ENCODE measurements at places on chromosomes 16 and 17.
A peak's percentile ranks its signal among the peaks of the same experiment; 100 is the strongest.

- DNase-seq: no peak
Measured at GRCh38 chr16:55703003-55704001, 47.5 kb downstream of the SLC6A2 start.

DNA sequence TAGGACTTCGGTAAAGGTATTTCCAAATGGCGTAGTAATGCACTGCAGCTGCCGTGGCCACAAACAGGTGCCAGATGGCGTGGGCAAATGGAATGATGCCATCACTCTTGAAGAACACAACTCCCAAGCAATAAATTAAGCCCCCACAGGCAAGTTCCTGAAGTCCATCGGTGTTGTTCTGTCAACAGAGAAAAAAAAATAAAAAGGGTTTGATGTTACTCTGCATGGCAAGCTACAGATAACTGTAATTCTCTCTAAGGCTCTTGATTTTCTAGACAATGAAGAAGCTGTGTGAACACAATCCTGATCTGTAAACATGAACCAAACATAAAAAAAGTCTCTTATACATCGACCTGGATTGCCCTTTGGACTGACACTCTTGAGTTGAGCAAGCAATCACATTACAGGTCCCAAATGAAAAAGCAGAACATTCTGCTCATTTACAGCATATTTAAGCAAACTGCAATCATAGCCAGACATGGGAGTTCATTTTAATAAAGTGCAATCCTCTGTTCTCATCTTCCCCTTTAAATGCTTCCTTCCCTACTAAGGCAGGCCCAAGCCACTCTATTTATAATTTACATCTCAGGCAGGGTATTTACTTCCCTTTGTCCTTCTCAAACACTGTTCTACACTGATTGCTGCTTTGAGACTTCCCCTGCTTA, 27.1 kb downstream of the MMD start:
- no peak for DNase-seq

DNA sequence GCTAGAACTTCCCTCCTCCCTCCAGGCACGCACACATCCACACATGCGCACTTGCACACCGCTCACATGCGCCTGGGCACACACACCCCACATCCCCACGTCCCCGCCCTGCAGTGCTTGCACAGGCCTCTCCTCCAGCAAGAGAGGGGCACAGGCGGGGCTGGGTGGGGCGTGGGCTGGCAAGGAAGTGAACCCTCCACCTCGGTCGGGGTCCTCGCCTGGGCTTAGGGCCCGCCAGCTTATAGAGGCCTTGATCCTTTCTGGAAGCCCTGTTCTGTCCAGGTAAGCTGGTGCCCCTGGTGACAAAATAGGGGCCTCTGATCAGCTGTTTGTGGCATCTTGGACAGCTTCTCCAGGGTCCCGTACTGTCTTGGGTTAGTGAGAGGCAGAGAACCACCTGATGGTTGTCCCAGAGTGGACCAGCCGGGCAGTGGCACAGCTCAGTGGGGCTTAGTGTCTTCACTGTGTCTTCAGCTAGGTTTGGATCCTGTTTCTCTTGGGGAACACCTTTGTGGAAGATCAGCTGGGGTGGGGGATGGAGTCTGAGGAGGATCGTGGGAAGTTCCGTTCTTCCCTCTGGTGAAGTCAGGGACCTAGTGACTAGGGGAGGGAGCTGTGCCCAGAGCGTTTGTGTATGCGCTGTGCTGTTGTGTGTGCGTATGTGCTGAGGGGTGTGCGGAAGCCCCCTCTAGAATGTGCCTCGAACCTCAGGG, 12.1 kb downstream of the TBX4 start:
- DNase-seq: no peak

DNA sequence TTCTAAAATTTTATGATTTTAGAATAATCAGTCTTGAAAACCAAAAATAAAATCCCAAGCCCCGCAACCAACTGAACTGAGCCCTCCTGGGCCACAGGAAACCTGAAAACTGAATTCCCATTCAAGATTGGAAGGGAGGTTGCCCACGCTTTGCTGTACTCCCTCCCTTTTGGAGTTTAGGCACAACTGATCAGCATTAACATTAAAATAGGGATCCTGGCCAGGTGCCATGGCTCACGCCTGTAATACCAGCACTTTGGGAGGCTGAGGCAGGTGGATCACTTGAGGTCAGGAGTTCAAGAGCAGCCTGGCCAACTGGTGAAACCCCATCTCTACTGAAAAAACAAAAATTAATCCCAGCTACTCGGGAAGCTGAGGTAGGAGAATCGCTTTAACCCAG, 52.7 kb upstream of the NETO2 start:
- DNase-seq: no peak

DNA sequence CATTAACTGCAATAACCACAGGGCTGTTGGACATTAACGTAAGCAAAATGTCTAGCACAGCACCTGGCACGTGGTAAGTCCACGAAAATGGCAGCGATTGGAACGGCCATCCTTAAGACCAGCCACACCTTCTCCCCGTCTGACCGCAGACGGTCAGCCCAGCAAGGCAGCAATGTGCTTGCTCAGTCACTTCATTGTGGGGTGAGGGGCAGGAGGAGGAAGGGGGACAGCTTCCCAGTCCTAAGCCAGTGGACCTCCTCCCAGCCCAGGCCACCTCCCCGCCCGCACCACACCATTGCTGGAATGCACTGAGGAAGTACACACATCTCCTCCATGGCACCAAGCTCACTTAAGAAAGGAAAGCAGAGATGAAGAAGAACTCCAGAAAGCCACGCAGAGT, 8.6 kb upstream of the MYLK3 start:
- DNase-seq: no peak

- no peak for DNase-seq
Measured at GRCh38 chr16:3793161-3793576, 75.8 kb upstream of the TRAP1 start.

- DNase-seq: no peak
Measured at GRCh38 chr17:28112606-28113005, 70.1 kb downstream of the NLK start.

DNA sequence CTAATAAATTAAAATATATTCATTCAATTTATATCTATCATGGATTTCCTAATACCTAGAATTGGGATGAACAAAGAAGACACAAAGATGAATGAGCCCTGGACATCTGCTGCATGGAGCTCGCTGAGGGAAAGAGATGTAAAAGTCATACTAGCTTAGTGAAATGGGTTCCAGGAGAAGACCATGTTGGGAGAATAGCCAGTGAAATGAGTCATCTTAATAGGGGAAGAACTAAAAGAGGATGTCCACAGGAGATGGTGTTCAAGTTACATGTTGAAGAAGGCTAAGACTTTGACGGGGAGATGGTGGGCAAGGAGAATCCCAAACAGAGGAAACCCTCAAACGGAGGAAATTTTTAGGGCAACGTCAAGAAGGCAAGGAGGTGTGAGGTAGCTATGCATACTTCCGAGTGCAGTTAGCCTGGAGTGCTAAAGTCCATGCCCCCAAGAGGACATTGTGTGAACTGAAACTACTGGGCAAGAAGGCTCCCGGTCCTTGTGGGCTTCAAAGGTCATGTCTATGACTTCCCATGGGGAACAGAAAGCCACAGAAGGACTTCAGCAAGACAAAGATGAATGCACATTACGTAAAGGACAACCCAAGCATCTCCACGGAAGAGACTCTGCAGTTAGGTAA, 220.5 kb upstream of the CDH11 start:
- DNase-seq: no peak

- no peak for DNase-seq
Measured at GRCh38 chr16:392450-393030, 4.5 kb upstream of the NME4 start.

GRCh38 chr17:75876190-75876937, 2.0 kb downstream of the TRIM47 start:
- DNase-seq: peak; percentile 78

GRCh38 chr17:75776386-75777295, 8.0 kb upstream of the UNK start:
- DNase-seq: no peak

GRCh38 chr17:35684055-35684802, 47.2 kb upstream of the RASL10B start:
- no peak for DNase-seq

GRCh38 chr16:83863682-83864081, 35.2 kb upstream of the MLYCD start:
- no peak for DNase-seq

GRCh38 chr17:68431661-68432071, 25.6 kb downstream of the WIPI1 start:
- DNase-seq: peak; percentile 20

DNA sequence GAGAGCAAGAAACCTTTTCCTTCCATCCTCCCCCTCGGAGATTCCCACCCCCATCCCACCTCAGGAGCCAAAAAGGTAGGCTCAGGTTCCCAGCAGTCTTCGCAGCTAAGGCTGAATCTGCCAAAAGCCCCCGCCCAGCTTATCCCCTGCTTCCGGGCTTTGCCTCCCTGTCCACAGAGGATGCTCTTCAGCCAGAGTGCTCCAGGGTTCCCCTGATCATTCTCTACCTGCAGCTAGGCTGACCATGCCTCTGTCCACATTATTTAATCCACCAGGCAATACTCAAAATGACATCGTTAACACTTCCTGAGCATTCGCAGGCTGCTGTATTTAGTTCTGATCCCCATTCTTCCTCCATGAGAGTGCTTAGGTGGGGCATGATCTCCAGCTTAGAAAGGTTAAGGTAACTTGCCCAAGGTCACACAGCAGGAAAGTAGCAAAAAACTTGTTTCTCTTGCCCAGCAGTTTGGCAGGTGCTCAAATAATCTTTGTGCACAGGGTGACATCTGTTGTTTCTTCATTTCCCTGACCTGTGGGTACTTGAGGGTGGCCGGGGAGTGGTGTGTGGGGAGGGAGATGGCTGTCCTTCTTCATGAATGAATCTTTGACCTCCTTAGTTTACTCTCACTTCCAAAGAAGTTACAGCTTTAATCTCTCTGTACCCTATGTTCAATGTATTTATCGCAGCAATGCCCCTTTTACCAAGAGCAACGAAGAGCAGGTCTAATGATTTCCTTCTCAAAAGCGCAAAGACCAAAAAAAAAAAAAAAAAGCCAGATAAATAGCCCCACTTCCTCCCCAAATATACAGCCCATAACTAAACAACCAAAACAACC, 848 bp upstream of the TBKBP1 start:
- no peak for DNase-seq

DNA sequence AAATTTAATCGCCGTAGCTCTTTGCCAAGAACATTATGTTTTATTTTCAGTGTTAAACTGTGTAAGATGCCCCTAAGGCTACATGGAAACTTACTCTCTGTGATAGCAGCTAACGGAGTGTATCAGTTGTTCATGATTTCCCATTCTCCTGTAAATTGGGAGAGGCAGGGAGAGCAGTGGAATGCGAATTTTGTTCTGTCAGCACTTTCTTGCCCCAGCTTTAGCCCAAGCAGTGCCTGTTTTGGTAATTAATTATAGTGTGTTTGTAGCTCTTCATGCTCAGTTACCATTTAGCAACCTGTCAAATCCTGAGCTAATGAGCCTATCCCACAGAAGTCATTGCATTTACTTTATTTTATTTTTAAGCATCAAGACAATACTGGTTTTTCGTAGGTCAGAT, 475.1 kb upstream of the RBFOX1 start:
- no peak for DNase-seq

DNA sequence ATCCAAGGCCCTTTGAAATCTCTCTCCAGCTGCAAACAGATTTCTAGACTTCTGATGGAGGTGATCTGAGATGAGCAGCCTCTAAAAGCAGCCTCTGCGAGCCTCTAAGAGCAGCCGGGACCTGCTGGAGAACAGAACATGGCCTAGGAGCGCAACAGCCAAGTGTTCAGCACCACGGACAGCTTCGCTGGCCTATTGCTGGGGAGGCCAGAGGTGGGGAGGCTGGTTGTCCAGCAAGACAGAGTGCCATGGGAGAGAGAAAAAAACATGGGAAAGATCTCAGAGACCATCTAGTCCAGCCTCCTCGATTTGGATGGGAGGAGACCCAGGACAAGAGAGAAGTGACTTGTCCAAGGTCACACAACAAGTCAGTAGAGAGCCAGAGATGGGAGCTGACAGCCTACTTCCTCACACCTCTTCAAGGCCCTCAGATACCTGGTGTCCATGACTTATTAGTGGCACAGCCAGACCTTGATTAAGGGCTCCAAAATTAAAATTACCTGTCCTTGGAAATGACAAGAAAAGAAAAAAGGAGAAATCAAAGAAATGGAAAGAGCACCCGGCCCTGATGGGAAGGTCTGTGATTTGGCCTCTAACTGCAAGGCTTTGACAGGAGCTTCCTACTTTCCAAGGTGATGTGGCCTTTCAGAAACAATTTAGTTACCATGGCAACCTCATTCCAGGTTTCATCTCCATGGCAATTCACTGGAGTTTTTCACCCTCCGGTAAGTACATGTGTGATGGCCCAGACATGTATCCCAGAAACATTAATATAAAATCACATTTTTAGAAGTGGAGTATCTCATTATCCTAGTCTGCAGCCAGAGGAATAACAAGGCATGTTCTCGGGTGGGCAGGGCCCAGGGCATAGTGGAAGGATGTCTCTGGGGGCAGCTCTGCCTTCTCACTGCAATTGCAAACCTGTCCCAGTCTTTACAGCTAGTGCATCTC, 14.5 kb downstream of the RPRML start:
- no peak for DNase-seq
